Stimulated activated CD4-positive, alpha-beta T cell treated with anti-CD3 and anti-CD28 coated beads, Interleukin-15, amount 100 ng/mL, for 24 hours (primary cell): ENCODE measurements at places on chromosomes 5 and 9.
A peak's percentile ranks its signal among the peaks of the same experiment; 100 is the strongest.

DNA sequence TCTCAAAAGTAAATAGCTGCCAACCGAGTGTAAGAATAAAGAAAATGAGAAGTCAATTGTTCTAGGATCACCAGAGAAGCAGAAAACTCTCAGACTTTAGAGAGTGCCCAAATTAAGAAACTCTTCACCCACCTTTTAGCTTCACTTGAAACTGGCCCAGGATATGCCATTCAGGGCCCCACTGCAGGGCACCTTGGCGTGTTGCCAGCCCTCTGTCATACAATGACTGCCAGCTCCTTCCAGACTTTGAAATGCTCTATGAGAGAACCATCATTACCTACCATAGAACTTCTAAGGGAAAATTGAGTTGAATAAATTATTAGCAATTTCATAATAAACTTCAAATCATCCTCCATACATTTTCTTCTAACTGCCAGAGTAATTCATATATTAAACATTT lies 240.5 kb downstream of the CETN3 start:
- DNase-seq, result no peak

- DNase-seq, result no peak
Measured at GRCh38 chr9:84823421-84824271, 154.1 kb downstream of the NTRK2 start.

DNA sequence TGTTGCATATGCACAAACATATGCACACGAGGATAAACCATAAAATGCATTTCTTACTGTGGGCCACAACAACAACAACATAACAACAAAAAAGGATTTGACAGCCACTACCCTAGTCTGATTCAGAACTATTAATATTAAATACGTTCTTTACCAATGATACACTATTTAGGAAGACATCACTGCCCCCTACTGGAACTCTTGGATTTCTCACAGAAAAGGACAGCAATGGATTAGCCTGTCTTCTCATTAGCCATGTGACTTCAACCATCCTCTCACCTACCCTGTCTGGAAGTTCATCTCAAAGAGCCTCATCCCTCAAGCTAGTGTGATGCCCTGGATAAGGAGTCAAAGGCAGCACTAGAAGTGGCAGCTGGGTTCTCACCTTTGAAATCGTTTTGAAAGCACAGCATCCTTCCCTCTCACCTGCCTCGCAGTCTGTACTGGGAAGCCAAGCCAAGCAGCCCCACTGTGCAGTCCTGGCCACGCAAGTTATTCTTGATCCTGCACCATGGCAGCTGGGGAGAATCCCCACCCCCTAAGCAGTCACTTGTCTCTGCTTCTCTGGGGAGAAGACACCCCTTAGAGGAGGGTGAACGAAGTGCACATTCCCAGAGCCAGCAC lies 64.6 kb downstream of the SH3TC2 start:
- peak; percentile 13 for DNase-seq

- peak; percentile 5 for DNase-seq
Measured at GRCh38 chr5:143898916-143899591, 87.1 kb downstream of the HMHB1 start.

DNA sequence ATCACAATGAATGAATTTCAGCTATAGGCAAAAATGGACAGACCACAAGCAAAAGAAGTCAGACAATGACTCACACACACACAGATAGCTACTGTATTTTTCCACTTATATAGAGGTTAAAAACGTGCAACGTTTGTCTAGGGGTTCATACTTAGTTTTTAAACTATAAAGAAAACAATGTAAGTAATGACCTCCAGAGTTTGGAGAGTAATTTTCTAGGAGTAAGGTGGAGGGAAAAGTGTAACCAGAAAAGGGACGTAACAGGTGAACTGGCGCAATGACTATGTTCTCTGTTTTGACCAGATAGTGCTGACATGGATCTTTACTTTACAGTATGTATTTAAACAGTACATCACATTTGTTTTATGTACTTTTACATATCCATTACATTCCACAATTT lies 51.1 kb downstream of the FNIP1 start:
- no peak for DNase-seq

- no peak for DNase-seq
Measured at GRCh38 chr5:5804478-5805233, 382.2 kb downstream of the ICE1 start.

DNA sequence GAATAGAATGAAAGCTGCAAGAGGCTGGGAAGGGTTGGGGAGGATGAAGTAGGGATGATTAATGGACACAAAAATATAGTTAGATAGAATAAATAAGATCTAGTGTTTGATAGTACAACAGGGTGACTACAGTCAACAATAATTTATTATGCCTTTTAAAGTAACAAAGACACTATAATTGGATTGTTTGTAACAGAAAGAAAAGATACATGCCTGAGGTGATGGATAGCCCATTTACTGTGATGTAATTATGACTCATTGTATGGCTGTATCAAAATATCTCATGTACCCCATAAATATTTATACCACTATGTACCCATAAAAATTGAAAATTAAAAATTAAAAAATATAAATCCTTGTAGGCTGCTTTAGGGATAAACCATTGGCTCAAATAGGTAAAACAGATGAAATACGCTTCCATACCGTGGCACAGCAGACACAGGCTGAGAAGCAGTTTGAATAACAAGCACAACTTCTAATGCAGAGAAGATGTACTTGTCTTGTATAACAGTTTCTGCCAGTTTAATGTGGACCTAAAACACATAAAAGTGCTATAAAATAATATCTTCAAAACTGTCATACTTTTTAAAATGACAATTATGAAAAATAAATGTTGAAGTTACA lies 34.9 kb downstream of the APBA1 start:
- DNase-seq, result no peak

GRCh38 chr5:24388448-24388847 lies 256.3 kb downstream of the CDH10 start:
- no peak for DNase-seq

DNA sequence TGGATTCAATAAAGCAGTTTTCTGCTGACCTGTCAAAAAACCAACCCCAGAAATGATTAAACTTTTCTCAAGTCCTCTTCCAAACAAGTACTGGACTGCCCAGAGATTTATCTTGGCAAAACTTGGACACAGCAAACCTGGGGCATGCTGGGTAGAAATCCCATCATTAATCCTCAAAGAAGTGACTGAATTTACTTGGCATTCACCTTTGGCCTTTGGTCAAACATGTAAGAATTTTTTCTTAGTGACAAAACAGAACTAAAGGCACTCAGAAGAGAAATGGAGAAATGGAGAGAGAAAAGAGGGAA lies 248.6 kb upstream of the NREP start:
- no peak for DNase-seq

- no peak for DNase-seq
Measured at GRCh38 chr5:34510002-34510401, 146.1 kb upstream of the RAI14 start.

GRCh38 chr5:82987188-82987587 lies 90.0 kb downstream of the TMEM167A start:
- no peak for DNase-seq

- no peak for DNase-seq
Measured at GRCh38 chr5:106306313-106307028, 1364.3 kb downstream of the EFNA5 start.

- no peak for DNase-seq
Measured at GRCh38 chr9:135551031-135551430, 5.1 kb downstream of the OBP2A start.

- no peak for DNase-seq
Measured at GRCh38 chr5:143200781-143201398, 202.6 kb downstream of the NR3C1 start.

DNA sequence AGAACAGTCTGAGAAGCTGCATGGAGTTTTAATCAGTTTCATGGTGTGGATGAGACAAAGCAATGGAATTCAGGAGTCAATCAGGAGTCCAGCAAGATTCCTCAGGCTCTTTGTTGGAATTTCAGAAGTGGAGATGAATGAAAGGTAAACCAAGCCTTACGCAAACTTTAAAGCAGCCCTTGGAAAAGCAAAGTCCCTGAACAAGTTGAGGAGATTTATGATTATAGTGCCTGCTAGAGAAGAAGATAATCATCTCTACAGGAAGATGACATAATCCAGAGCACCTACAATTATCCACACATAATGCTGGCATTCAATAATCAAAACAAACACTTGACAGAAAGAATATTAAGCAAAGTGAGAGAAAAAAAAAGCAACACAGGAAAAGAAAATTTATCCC lies 1380.1 kb upstream of the NUDT12 start:
- no peak for DNase-seq

DNA sequence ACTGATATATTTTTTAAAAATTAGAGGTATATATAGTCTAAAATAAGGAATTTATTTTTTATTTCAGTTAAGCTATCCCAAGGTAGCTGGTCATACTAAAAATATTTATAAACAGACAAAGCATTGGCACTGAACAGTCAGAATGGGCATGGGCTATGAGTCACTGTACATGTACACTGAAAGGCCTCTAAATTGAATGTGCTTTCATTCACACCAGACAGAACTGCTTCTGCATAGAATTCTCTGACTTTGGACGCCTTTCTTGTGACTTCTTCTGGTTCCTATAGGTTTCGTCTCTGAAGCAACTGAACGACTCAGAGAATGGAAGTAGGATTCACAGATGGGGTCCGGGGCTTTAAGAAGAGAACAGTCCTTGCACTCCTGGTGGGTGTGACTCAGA lies 394.8 kb upstream of the MEF2C start:
- no peak for DNase-seq

- peak; percentile 77 for DNase-seq
Measured at GRCh38 chr9:129752900-129753729, at the start of gene PTGES. Gene PTGES, minus strand, starts transcription at chr9:129753042. Its CDS starts 30 bp downstream, at chr9:129753012.

DNA sequence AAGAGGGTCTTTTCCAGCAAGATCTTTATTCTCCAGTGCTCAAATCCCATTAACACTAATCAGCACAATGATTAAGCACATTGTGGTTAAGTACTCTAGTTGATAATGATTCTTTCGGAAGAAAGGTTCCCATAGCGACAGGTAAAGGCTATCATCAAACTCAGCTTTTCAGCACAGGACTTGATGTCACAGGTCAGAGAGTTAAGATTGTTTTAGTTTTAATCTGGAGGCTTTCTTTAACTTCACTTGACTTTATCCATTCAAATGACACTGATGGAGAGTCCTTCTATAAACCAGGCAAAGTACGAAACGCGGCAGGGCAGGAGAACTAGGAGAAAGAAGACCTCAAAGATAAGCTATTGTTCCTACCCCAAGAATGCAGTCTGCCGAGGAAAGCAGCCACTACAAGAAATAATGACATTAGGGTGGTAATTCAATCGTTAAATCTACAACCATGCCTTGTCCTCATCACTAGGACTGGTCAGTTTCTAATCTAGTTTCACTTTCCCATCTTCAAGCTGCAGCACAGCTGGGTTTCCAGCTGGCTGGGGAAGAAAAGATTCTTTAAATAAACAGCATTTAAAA lies 4.6 kb downstream of the NRG2 start:
- DNase-seq, result no peak

- no peak for DNase-seq
Measured at GRCh38 chr5:71778678-71779276, 59.7 kb downstream of the CARTPT start.

DNA sequence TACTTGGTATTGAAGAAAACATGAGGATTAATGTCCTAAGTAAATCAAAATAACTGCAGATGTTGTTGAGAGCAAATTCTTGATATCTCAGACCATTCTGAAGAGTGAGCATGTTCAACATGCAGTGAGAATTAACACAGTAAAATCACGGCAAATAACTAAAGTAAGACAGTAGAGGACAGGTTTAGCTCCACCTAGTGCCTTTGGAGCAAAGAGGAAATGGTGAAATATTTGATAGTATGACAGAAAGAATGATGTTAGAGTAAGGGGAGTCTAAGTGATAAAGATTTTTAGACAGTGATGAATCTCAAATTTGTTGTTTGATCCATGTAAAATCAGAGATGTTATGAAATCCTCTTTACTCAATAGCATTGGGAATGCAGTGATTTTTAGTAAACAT lies 424.2 kb downstream of the TMEM161B start:
- DNase-seq, result no peak

DNA sequence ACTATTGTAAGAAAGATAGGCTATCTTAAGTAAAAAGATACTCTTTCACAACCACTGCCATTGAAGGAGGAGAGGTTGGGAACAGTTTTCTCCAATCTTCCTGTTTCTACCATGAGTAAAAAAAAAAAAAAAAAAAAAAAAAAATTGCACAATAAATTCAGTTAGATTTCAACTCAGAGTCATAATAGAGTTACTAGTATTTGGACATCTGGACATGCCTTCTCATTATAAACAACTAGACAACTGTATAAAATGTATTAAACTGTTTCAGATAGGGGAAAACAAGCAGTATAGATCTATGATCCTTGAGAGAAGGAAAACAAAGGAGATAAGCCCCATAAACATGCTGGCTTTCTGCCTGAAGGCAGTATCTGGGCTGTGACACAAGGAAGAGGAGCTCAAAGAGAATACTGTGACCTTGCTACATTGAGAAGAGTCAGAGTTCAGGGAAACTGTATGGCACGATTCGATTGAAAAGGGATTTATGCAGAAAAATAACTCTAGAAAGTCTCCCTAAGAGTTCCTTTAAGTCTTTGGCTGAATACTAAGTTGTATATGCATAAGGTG lies 249.2 kb upstream of the POU5F2 start:
- no peak for DNase-seq

- DNase-seq, result no peak
Measured at GRCh38 chr9:133934482-133935232, 57.5 kb downstream of the VAV2 start.

- DNase-seq, result no peak
Measured at GRCh38 chr5:88688156-88688983, 194.6 kb downstream of the MEF2C start.

DNA sequence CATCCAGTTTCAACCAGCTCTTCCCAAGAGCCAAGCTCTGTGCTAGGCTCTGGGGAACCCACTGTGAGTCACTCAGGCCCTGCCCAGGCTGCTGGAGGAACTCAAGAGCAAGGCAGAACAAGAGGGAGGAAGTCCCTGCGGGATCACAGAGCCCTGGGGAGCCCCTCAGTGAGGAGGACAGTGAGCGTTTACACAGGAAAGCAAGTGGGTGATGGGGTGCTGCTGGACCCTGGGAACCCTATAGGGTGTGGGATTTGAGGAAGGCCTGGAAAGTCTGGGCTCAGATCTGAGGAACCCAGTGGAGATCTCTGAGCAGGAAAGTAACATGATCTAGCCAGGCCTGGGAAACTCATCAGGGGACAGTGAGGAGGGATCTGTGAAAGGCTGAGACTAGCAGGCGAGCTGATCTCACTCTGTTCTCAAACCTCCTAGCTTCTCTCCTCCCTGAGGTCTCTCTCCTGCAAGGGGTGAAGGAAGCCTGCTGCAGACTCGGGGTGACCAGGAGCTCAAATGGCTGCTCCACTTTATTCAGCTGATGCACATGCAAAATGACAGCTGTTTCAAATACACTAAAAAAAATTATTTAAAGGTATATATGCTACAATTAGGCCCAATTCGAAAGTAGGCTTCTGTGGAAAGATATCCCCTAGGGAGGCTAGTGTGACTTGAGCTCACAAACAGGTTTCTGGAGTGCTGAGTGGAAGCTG lies 70.0 kb downstream of the SHB start:
- DNase-seq, result no peak

GRCh38 chr9:129509533-129509928 lies 111.4 kb downstream of the C9orf50 start:
- DNase-seq, result no peak

DNA sequence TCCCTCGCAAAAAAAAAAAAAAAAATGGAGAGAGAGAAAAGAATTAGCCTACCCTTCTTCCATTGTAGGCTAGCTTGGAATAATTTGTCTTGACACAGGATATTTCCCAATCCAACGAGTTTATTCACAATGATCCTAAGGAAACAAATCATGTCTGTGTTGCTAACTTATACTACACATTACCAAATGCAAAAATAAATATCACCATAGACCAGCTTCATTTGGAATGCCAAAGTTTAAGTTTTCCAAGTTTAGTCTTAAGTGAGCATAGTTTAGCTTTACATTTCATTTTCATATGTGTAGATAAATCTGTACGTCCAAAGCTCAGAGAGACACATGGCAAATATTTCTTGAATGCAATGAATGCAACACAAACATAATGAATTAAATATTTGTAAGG lies 1106.2 kb upstream of the DMAC1 start:
- DNase-seq, result no peak
